GM10248 (cell line): ENCODE measurements at places on chromosomes 7 and 10.

DNA sequence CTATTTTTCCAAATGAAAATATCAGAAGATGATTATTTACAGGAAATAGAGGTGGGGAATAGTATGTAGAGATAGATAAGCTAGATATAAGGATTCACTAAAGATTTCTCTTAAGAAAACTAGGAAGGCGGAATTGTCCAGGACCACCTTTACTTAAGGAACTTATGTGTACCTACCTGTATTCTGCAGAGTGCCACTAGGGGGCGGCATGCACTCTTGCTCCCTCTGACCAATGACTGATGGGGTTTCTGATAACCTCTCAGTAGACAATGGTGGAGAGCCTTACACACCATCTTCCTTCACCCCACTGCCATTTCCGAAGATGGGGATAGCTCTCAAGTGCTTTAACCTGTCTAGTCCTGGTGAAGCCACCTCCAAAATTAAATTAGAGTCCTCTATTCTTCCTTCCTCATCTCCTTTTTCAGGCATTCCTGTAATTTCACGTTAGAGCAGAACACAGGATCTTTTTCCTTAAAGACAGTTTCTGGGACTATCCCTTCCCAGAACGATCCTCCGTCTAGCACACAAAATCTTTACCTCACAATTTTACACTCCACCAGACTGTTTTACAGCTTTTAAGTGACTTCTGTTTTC, 453.1 kb downstream of the SORCS1 start:
- peak; percentile 67 for DNase-seq

- no peak for DNase-seq
Observed at GRCh38 chr7:139750459-139751095, 27.2 kb downstream of the HIPK2 start.

DNA sequence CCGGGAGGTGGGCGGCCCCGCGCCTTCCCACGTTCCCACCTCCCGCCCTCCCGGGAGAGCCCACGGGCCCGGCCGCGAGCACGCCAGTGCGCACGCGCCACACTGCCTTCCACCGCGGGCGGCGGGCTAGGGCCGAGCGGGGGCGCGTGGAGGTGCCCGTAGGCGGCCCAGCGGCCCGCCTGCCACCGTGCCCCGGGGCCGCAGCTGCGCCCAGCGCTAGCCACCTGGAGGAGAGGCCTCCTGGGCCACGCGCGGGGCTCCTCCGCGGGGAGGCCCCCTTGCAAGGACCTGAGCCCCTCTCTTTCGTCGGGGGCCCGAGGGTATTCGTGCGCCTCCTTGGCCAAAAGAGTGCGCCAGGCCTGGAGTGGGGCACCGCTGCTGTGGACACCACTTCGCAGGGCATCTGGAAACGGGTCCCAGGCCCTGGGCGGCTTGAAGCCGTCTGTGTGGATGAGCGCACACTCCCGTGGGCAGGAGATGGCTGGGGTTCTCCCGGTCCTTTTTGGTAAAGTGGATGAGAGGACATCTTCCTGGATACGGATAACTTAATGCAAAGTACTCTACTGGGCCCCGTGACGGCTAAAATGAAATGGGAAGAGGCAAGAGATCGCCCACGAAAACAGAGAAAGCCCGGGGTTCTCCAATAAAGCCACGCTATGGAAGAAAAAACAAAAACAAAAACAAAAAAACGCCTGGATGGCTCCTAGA, 9.0 kb upstream of the EBF3 start:
- no peak for DNase-seq

DNA sequence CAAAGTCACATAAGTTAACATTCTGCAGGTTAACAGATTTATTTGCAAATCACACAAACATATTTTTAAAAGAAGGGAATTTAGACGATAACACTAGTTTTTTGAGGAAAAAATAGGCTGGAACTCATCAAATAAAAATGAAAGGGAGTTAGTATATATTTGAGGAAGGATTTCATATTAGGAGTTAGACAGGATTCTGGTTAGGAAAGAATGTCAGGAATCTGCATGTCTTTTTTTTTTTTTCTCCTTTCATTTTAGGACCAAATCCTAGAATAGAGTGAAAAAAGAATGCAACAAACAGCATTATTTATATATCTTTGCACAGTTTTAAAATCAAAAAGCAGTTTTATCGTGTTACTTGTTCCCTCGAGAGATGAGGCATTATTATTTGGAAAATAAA, 8.9 kb upstream of the TRDMT1 start:
- DNase-seq: no peak

DNA sequence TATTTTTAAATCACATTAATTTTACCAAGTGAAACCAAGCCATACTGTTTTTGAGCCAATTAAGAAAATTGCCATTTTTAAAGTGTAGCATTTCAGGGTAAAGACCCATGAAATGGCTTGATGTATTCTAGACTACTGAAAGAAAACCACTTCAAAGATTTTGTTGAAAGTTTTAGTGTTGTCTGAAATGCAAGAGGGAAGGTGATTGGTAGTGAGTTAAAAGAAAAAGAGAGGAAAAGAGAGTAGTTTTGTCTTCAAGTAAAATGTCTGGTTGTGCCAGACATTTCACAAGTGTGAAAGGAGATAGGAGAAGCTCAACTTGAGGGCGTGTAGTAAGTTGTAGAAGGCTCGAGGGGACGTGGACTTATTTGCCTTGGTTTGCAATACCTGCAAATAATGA, 41.6 kb downstream of the CALML5 start:
- DNase-seq: no peak

- no peak for DNase-seq
Observed at GRCh38 chr7:19112274-19113001, 5.0 kb downstream of the TWIST1 start.

DNA sequence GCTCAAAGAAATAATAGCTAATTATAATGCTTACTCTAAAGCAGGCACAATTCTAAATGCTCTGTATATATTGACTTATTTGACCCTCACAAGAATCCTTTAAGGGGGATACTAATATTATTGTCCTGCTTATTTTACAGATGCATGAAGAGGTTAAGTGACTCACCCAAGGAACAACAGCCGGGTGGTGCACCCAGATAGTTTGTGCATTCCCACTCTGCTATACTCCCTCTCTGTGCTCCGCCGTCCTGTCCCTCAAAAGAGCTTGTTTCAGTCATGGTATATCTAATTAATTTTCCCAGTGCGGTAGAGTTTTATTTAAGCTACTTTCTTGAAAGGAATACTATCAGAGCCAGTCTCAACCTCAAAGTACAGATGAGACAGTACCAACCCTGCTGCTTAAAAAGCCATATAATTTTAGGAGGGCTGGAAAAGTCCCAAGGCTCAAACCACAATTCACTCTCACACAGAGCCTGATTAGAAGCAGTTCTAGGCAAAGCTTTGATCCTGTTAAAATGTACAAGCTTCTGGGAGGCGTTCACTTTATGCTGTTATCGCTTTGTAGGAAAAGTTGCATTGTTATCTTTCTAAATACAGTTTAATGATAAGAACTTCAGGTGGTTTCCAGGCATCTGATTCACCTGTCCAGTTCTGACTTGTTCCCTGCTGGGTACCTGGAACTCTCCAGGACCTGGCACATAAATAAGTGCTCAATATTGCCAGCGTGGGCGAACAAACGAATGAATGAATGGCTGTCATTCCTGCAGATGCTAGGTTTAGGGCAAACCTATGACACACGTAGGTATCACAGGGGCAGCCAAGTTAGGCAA, 261.5 kb upstream of the KLF14 start:
- no peak for DNase-seq

- DNase-seq: peak; percentile 34
Observed at GRCh38 chr10:68156373-68157185, 47.3 kb downstream of the MYPN start.

GRCh38 chr7:49927631-49928030, 154.2 kb downstream of the VWC2 start:
- DNase-seq: no peak

- no peak for DNase-seq
Observed at GRCh38 chr7:83150310-83150709, 12.4 kb downstream of the PCLO start.

DNA sequence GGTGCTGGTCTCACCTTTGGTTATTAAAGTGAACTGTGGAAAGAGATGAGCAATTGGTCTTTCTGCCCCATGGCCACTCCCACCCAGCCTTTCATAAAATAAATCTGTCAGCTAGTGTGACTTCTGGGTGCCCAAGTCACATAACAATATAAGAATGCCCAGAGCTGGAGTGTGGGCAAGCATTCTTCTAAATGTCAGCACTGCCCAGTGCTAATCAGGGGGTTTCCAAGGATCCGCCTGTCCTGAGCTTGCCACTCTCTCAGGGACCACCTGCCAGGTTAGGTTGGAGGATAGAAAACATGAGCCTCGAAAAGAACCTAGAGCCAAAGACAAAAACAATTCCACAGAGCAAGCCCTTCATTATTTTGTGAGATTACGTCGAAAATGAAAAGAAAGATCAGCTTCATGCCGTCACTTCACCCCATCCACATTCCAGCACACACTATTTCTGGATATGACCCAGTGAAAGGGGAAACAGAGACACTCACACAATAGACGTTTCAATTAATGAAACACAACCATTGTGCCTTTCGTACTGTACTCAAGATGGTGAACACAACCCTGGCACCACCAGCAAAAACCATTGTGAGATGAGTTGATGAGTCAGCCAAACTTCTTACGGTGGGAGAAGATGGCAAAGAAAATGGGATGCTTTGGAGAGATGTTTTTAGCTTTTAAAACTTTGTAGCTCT, 30.8 kb downstream of the SCRN1 start:
- DNase-seq: no peak

DNA sequence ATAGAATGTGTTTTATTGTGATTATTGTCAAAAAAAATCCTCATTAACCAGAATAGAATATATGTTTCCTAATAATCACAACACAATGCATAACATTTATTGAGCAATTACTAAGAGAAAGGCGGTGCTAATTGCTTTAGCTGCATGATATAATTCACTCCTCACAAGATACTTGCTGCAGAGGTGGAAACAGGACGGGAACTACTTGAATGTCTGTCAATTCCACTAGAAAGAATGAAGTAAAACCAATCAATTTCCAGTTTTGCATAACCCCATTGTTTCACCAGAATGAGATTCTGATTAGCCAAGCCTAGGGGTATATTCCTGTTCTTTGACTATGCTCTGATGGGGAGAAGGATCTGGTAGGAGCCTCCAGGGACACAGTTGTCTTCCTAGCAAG, 239.1 kb upstream of the NRP1 start:
- DNase-seq: no peak

DNA sequence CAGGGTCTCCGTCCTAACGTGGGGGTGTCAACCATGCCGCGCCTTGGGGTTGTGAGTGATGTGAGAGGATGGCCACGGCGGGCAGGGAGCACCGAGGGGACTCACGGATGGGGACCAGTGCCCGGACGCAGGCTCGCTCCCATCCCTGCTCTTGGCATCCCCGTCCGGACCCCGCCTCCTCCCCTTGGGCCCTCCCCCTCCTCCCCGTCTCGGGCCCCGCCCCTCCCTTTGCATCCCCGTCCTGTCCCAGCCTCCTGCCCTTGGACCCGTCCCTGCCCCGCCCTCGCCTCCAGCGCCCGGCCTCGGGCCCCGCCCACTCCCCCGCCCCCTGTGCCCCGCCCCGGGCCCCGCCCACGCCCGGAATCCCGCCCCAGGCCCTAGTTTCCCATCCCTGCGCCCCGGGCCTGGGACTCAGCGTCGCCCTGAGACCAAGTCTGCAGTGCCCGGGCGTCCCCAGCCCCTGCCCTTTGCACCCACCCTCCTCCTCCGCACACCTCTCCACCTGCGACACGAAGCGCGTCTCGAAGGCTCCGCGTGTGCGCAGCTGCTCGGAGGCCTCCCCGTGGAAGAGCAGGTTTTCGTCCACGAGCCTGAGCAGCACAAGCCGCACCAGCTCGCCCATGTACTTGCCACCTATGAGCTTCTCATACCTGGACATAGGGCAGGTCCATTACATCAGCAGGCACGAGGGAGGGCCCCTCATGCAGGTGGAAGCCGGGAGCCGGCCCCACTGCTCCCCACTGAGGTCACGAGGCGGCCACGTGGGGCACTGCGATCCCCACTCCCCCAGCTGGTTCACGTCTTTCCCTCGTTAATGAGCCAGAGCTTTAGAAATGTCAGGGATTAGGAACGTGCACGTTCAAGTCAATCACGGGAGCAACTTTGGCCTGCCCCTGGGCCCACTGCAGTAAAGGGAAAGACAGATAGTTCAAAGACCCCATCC, 5.1 kb upstream of the MYL7 start:
- DNase-seq: peak; percentile 84

DNA sequence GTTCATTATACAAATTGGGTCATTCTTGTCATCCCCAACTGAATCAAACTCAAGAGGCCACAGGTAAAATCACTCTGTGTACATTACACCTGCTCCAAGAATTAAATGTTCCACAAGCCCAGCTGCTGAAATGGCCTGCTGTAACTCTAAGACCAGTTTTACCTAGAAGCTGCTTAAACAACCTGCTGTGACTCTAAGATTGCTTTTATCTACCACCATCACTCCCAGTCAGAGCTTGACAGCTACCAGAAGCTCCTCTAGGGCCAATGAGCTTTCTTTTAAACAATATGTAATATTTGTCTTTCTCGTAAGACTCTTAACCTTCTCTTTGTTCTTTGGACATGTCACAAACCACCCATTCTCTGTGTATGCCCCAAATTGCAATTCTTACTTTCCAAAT, 141.8 kb upstream of the LRGUK start:
- no peak for DNase-seq

DNA sequence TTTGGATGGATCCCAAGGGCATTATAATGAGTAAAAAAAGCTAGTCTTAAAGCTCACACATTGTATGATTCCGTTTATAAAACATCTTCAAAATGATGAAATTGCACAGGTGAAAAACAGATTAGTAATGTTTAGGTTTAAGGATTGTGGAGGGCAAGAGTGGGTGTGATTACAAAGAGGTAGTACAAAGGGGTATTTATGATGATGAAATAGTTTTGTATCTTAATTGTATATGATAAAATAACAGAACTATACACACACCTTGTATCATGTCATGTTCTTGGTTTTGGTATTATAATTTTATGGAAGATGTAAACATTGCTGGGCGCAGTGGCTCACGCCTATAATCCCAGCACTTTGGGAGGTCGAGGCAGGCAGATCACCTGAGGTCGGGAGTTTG, 2.8 kb upstream of the SSC4D start:
- DNase-seq: no peak

DNA sequence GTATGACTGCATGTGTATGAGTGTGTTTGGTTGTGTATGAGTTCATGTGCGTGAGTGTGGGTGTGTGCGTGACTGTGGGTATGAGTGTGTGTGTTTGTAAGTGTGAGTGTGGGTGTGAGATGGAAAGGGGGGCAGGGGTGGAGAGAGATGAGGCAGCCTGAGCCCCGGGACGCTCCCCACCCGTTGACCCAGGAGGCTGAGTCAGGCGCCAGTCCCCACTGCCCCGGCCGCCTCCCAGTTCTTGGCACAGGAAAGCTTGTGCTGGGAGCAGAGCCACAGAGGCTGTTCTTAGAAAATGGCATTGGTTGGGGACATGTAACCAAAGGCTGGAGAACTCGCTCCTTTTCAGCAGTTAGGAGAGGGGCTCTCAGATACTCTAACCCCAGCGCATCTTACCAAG, 27.8 kb upstream of the NUB1 start:
- DNase-seq: no peak

GRCh38 chr7:47291461-47292081, 290.3 kb downstream of the TNS3 start:
- DNase-seq: peak; percentile 59
